ENCODE measurements at places on chromosomes 11 and 22. TPM values are rescaled to one million over a fixed set of nuclear protein-coding genes. Genes with fewer than 3 reads are reported as not detected.
A peak's percentile ranks its signal among the peaks of the same experiment; 100 is the strongest.

- DNase-seq, result no peak
Observed at GRCh38 chr11:19441752-19442553, 201.2 kb upstream of the E2F8 start.

DNA sequence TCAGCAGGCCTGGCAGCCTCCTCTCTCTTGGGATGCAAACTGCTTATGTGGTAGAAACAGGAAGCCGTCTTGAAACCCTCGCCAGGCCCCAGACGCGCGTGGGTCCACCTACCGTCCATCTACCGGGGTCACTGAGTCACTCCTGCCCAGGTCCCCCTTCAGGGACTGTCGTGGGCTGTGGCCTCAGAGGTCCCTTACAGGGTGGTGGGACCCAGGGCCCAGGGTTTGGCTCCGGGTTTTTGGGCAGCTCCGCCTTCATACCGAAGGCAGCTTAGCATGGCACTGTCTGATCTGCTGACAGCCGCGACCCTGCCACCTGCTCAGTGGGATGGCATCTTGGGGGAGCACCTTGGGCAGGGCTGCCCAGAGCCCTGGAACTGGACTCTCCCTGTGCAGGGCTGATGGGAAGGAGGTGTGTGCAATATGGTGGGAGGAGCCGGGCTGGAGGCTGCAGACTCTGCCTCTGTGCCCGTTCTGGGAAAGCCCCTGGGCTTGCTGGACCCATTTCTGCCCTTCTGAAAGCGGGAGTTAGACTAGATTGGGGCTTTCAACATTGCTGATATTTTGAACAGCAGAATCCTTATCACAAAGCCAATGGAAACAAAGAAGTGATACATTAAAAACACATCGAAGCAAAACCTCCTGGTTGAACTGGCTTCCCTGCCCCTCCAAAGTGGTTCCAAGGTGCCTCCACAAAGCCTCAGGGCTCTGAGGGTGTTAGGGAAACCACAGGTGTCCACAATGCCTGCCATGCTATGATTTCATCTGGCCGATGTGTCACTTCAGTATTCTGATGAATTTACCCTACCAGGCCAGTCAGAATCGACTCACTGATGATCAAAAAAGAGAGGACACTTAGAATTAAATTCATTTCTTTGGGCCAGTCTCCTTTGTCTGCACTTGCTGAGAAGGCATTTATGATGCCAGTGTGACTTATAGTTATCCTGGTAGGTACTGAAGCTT, 316.5 kb downstream of the KIRREL3 start:
- DNase-seq, result no peak

SYT13 gene
- polyA plus RNA-seq, result not detected

DNA sequence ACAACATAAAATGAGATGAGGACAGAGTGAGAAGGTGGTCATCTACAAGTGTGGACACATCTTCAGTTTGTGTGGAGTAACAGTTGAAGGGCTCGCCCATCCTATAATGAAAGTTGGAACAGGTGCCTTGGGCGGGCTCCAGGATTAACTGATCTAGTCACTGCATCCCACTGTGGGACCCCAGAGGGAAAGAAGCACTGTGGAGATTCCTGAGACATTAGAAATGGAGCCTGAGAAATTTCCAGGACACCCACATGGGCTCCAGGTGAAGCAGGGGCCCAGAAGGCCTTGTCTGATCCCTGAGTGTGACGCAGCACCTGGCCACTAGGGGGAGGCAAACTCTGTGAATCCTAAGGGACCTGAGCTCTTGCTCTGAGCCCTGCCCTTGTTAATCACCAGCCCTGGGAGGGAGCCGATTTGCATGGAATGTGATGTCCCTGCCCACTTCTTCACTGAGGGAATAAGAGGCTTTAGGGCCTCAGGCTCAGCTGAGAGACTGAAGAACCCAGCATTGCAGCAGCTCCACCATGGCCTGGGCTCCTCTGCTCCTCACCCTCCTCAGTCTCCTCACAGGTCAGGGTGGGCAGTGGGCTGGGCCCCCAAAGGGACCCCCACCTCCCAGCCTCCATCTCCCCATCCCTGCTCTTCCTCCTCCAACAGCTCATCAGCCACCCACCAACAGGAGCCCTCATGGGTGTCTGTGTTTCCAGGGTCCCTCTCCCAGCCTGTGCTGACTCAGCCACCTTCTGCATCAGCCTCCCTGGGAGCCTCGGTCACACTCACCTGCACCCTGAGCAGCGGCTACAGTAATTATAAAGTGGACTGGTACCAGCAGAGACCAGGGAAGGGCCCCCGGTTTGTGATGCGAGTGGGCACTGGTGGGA, 98.4 kb downstream of the VPREB1 start:
- peak; percentile 45 for DNase-seq

GRCh38 chr11:93118276-93118675, 79.5 kb downstream of the SLC36A4 start:
- DNase-seq, result no peak

- DNase-seq, result no peak
Observed at GRCh38 chr11:90309693-90310092, 86.8 kb upstream of the CHORDC1 start.

GRCh38 chr11:85602526-85603213, 24.5 kb downstream of the DLG2 start:
- DNase-seq, result no peak

- no peak for DNase-seq
Observed at GRCh38 chr11:43358279-43358800, 380 bp upstream of the TTC17 start.

All from CD8-positive, alpha-beta memory T cell (primary cell).